ENCODE measurements at places on chromosomes 11 and 22. TPM values are rescaled to one million over a fixed set of nuclear protein-coding genes. Genes with fewer than 3 reads are reported as not detected.
A peak's percentile ranks its signal among the peaks of the same experiment; 100 is the strongest.

DNA sequence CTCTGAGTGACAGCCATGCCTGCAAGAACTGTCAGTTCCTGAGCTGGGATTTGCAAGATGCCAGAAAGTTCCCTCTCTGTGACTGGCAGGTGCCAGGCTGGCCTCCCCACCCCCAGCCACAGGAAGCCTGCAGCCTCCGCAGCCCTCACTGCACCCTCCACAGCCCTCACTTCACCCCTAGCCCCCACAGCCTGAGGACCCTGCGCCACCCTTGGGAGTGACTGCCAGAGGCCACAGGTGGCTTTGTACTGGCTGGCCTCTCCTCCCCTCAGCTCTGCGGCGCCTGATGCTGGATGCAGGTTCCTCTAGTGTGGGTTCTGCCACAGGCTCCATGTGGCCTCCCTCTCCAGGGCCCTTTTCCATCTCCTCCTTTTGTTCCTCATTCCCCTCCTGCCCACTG lies 28.7 kb downstream of the MPPED1 start:
- no peak for DNase-seq

PGA5 gene
- not detected for total RNA-seq

- DNase-seq = no peak
Measured at GRCh38 chr11:34864424-34864823, 51.8 kb downstream of the APIP start.

GRCh38 chr22:43510281-43511070 lies 98.7 kb downstream of the MPPED1 start:
- DNase-seq = no peak

GRCh38 chr11:98965775-98966174 lies 55.0 kb upstream of the CNTN5 start:
- no peak for DNase-seq

DNA sequence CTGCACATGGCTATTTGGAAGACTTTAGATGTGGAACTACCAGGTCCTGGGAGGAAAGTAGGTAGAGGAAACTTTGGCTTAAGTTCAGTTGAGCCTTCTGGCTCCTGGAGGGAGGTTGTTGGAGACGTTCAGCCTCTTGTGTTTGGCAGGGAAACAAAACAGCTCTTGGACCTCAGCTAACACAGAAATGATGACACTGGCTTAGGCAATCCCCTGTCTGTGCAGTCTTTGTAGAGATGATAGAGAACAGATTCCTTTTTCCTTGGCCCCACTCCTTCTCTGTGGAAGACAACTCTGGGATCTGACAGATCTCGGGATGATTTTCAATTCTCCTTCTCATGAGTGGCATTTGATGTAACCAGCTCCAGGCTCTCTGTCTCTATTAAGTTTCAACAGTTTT lies 428.5 kb downstream of the TMEM135 start:
- no peak for DNase-seq

DNA sequence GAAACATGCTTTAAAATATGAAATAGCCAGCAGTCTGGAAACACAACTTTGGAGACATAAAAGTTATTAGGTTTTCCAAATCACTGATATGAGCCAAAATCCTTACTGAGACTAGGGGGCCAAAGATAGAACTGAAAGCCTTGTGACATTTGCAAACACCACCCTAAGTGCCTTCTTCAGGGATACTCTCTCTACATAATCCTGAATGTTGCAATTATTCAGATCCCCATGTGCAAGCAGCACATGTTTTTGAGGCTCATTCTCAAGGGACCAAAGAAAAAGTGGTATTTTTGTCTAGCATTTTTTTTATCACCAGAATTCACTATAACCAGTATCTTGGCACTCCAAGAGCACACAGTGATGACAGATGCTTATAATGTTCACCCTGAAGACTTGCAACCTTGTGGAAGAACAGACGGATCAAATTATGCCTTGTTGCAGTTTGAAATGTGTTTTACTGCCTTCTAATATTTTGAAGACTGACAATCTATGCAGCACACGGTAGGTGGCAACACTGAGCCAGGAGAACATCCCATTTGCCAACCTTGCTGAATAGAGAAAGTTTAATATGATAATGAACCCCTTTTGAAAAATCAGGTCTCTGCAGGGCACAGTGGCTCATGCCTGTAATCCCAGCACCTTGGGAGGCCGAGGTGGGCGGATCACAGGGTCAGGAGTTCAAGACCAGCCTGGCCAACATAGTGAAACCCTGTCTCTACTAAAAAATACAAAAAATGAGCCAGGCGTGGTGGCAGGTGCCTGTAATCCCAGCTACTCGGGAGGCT lies 78.5 kb downstream of the PLEKHA7 start:
- DNase-seq = peak; percentile 30

DNA sequence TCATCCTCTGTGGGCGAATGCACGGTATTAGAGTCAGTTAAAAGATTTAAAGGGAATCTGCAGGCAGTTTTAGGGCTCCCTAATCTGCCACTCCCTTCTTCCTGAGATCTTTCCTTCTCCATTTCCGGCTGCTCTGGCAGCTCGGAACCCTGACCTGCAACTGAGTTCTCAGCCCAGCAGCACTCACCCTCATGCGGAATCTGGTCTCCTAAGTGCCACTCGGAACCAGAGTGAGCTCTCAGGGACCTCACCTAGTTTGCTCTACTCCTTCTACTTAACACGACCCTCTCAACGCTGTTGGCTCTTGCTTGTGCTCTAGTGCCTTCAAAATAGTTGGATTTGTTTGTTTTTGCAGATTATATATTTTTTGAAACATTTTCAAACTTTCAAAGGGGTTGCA lies 19.3 kb upstream of the IL10RA start:
- no peak for DNase-seq

DNA sequence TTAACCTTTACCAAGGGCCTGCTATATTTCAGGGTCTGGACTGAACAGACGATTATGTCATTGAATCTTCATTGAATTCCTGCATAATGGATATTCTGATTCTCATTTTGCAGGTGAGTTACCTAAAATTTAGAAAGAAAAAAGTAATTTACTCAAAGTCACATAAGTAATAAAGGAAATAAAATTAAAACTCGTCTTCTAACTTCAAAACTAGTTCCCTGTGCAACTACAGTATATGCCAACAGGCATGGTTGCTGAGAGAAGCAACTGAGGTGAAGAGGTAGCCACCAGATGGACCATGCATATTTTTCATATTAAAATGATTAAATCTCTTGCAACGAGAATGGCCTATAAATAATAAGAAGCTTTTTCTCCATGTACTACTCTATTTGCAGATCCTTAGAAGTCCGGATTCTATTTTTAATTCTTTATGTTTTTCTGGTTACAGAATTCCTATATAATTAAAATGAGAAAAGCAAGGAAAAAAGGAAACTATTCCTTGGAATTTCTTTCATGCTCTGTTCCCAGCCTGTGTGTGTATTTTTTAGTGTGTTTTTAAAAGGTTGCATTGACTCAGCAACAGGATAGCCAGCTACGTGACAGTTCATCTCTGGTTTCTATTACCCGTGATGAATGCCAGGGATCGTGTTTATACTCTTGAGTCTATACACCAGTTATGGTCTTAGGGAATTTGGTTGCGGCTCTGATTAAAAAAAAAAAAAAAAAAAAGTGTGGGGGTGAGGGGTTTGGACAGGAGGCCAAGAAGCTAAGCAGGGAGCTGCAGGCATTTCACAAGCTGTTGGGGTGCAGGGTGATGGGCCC lies 186.8 kb downstream of the ETS1 start:
- no peak for DNase-seq

KCNE3 gene
- total RNA-seq = not detected
